Right ventricle myocardium inferior (tissue), 1 donor: ENCODE measurements at places on chromosomes 6 and 20. TPM values are rescaled to one million over a fixed set of nuclear protein-coding genes. Genes with fewer than 3 reads are reported as not detected.

Gene CRISP2
- total RNA-seq = not detected

- DNase-seq = no peak
Measured at GRCh38 chr20:10898552-10898951, 224.8 kb upstream of the JAG1 start.

DNA sequence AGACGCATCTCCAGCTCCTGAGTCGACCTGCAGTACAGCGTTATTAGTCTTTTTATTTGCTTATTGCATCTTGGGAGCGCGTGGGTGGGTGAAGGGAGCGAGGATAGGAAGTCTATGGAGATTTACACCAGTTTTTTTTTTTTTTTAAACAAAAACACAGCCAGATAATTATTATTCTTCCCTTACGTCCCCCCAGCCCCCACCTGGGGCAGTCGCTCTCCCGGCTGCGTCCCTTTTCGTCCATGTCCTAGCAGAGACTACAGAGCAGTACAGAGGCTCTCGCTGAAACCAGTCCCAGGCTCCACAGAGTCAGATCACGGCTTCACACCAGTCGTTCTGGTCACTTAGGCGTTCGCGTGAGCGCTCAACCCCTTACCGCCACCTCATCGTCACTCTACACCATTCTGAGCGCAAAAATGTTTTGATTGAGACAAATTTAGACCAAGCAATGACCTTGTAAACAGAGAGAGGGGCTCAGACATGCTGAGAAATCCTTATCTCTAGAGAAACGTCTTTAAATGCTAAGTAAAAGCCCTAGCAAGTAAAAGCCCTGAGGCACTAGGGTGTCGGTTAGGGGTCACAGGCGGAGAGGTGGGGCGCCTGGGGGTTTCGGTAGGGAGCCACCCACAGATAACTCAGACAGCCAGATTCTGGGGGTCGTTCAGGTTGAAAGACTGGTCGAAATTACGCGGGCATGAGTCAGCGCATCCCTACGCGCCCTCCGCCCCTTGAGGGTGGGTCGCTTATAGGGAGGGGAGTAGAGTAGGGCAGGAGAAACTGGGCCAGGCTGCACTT lies 975 bp upstream of the PPT2 start:
- no peak for DNase-seq

Gene ADGB
- total RNA-seq = not detected
